ENCODE measurements at places on chromosomes 2 and 18.

- no peak for DNase-seq
These were observed 6.2 kb downstream of the DAW1 start for GRCh38 chr2:227877421-227878310.

GRCh38 chr2:21924640-21925285 lies 801.0 kb downstream of the TDRD15 start:
- DNase-seq, result no peak

DNA sequence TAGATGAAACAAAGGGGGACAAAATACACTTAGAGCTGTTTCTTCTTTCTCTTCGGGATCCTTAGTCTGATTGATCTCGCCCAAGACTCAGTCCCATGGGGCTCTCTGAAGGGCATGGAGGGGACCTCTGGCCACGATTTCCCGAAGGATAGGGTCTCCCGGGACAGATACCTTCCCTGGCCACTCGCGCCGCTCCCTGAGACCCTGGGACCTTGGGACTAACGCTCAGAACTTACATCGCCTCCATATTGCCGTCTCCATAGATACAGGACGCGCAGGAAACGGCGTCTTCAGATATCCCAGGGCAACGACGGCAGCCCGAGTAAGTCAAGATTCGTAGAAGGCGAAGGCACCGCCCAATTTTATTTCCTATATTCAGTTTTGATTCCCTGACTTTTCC lies at the start of gene CFAP65:
Gene CFAP65, minus strand, starts transcription at position 265 of the 400 bp plus-strand sequence. CDS start 2,468 bp downstream, outside the sequence.
- DNase-seq, result peak; percentile 40

- DNase-seq, result no peak
These were observed 54.8 kb downstream of the SEMA4F start for GRCh38 chr2:74708883-74709282.

DNA sequence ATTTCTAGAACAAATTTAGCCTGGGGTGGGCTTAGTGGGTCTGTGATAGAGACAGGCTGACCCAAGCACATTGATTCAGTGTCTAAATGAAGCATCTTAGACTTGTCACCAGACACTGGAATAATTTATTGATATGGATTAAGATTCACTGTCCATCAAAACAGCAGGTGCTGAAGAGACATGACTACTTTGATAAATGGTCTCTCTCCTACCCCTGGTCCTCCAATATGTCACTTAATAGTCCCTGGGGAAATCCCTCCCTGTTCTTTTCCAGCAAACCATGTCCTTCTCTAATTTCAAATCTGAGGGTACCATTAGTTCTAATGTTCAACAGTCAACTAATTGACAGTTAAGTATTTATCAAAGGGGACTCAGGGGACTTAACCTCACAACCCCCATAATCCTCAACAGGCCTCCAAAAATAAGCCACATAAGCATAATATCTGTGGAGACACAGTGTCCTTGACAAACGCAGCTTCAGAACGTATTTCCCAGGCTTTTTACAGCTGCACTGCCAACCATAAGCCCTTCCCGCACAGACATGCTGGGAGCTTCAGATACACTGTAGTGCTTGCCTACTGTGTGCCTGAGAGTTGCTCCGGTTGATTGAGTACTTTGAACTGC lies 391.0 kb downstream of the THSD7B start:
- no peak for DNase-seq

GRCh38 chr2:58182527-58182926 lies 58.6 kb downstream of the FANCL start:
- no peak for DNase-seq

GRCh38 chr2:226351711-226352110 lies 447.9 kb downstream of the IRS1 start:
- DNase-seq, result no peak

DNA sequence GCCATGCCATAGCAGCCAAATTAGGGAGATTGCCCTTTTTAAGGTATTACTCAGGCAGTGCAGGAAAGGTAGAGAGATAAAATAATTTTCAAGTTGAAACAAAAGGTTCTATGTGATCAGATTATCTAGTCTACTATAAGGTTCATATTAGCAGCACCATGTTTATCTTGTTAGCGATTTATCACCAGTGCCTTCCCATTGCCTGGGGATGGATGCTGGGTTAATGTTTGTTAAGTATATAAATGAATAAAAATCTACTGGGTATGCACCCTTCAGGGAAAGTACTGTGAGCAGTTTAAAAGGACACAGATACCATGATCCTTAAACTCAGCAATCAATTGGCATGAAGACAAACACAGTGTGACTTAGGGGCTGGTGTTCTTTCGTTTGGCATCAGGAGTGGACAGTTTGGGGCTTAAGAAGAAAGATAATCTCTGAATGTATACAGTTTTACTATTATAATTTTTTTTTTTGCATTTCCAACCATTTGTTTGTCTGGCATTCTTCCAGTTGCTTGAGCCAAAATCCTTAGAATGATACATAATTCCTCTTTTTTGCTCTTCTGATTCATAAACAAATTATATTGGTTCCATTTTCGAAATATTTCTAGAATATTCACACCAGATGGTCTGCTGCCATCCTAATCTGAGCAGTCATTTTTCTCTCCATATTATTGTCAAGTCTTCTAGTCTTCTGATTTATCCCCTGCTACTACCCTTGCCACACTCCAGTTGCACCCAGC lies 512.8 kb upstream of the SLC8A1 start:
- DNase-seq, result no peak

DNA sequence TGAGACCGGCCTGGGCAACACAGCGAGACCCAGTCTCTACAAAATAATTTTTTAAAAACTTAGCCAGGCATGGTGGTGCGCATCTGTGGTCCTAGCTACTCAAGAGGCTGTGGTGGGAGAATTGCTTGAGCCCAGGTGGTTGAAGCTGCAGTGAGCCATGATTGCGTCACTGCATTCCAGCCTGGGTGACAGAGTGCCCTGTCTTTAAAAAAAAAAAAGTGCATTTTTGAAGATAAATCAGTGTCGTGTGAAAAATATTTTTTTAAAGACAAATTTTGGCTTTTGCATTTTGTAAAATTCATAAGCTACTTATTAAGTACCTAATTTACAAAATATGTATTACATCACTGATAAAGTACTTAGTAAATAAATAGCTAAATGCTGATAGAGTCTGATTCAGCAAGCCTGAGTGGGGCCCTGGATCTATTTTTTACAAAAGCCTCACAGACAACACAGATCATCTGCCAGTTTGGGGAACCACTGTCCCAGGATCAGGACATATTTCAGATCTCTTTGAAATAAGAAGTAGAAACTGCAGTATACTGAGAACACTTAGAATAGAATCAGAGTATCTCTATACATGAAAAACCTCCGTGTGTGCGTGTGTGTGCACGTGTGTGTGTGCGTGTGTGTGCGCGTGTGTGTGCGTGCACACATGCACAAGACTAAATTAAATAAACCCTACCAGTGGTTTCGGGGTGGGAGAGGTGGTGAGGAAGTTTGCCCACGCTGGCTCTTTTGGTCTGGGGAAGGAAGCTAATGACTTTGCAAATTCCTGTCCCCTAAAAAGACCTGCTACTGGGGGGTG lies 61.6 kb downstream of the AAK1 start:
- no peak for DNase-seq

GRCh38 chr2:108612514-108613183 lies 78.4 kb downstream of the LIMS1 start:
- DNase-seq, result peak; percentile 74

DNA sequence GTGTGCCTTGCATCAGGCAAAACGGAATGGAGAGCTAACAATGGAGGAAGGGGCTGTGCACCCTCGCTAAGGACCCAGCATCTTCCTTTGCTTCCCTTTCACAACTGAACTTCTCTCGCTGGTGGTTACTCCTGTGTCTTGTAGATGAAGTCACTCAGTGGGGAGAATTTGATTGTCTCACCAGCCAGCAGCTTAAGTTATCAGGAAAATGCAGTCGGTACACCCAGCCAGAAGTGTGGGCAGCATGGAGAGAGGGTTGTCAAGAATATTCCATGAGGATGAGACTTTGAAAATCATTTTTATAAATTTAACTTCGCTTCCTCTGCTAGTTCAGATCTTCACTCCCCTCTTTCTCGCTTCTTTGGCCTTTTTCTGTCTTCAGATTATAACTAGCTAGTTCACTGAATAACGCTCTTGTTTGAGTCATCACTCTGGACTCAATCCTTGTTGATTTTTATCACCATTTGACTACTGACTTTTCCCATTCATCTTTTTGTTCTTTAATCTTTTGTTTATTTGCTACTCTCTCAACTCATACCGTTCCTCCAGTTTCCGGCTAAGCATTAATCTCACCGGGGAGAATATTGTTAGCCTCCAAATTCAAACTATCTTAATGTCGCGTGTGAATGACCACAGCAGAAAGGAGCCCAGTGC lies 221.7 kb downstream of the CD226 start:
- no peak for DNase-seq

DNA sequence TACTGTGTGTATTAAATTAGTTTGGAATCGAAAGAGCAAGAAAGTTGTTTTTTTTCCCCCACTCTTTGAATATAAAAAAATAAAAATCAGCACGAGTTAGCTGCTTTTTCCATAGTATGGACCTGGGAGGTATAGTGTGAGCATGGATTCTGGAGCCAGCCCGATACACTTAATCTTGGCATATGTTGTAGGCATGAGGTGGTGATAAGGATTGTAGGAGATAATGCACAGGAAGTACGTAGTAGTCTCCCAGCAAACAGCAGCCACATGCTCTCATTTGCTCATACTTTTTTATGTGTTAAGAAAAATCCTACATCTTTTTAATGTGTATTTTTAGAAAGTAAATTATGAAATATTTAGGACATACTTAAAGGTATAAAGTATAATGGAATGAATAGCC lies 2.1 kb upstream of the DNAJC27 start:
- DNase-seq, result no peak

DNA sequence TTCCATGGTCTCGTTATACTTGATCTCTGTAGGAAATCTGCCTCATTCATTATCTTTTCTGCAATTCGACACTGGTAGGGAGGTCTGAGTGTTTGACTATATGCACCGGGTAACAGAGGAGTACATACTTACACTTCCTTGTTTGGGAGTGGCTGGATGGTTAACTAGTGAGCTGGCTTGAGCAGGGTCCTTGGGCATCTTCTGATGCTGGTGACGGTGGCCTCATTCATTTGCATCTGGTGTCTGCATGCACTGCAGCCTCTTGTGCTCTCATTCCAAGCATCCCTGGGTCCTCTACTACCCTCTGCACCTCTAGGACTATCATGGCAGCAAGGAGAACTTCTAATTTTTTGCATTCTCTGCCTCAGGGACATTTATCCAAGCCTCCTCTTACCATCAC lies 100.0 kb upstream of the TCF4 start:
- DNase-seq, result no peak

DNA sequence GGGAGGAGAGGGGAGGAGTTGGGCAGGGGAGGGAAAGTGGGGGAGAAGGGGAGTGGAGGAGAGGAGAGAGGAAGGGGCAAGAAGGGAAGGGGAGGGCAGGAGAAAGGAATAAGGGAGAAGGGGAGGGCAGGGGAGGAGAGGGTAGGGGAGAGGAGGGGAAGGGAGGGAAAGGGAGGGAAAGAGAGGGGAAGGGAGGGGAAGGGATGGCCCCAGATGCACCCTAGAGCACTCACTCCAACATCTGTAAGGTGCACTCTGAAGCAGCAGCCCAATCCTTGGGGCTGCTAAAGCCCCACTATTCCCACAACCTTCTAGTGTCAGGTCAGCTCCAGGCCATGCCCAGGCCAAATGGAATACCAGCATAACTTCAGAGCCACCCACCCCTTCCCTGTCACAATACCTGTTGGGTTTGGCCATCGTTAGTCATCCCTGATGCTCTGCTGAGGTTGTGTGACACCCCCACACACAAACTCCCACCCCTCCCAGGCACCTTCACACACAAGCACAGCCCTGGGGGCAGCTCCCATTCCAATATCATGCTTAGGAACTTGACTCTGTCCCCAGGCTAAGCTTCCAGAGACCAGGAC lies 55.7 kb upstream of the PKDCC start:
- DNase-seq, result no peak

- no peak for DNase-seq
These were observed 144.6 kb downstream of the CABLES1 start for GRCh38 chr18:23279931-23280330.

DNA sequence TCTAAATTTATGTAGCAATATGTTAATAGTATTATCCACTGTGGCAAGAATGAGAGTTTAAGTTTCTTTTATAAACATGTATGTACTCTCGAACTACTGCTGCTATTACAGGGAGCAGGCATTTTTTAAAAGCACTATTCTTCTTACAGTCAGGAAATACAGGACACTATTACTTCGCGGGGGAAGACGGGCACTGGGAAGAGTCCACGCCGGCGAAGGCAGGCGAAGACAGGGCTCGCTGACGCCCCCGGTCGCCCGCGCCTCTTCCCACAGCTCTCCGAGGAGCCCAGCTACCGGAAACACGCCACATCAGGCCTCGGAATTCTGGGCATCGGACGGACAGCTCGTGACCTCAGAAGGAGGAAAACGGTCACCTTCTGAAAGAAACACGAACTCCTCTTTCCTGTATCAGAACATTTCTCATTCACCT lies 90.2 kb downstream of the FAM161A start:
- no peak for DNase-seq

- DNase-seq, result no peak
These were observed 336.6 kb downstream of the DSC3 start for GRCh38 chr18:30705943-30706342.

DNA sequence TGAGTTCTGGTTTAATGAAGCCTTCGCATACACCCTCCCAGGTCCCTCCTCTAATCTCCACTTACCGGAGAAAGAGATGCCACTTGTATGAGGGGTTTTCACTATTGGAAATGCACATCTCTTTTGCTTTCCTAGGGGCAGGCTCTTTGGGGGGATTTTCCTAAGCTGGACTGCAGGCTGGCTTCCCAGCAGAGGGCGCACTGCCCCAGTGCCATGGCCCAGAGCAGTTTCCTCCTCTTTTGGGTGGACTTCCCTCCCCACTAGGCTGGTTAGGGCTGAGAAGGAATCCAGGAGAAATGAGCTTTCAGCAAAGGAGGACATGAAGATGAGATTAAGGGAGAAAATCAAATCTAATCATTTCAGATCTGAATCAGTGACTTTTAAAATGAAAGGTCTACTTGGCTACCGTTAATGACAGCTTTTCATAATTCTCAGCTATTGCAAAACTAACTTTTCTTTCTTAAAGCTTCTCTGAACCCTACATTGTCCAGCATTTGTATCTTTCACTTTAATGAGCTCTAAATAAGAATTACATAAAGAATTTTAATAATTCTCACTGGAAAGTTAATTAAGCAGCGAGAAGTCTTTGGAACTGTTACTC lies 784.1 kb upstream of the FANCL start:
- DNase-seq, result peak; percentile 9

GRCh38 chr18:3218819-3219218 lies 949 bp downstream of the MYOM1 start:
- DNase-seq, result no peak

- DNase-seq, result no peak
These were observed 4.0 kb downstream of the FARSB start for GRCh38 chr2:222651718-222652418.
